CD4-positive, alpha-beta T cell treated with Interleukin-6 at 100 ng/mL for 8 hours (primary cell): ENCODE measurements at places on chromosomes 7 and 10.

DNA sequence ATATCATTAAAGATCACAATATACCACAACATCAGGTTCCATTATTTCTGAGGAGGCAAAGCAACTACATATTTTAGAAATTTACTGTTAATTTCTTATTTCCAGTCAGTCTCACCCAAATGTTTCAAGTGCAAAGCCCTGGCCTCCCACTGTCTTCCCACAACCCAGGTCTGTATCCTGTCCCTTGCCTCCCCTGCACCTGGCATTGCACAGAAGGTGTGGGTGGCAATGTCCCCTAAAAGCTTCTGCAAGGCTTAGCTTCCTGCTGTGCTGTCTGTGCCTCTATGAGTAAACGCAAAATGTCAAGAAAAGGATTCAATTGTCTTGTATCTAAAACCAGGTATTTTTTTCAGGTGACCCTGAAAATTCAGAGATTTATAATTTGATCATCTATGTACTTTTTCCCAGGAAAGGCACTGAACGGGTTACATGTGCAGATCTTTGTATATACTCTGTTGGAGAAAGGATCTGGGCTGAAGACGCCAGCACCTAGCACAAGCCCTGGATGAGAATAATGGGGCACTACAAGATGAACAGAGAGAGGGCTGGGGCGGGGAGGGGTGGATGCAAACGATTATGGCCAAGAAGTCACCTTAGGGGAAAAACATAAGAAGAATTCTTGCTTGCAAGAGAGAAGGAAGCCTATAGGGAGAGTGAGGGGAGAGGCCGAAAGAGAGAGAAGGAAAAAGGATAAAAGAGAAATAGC is 3.1 kb upstream of the ANTXRL start:
- DNase-seq = no peak

DNA sequence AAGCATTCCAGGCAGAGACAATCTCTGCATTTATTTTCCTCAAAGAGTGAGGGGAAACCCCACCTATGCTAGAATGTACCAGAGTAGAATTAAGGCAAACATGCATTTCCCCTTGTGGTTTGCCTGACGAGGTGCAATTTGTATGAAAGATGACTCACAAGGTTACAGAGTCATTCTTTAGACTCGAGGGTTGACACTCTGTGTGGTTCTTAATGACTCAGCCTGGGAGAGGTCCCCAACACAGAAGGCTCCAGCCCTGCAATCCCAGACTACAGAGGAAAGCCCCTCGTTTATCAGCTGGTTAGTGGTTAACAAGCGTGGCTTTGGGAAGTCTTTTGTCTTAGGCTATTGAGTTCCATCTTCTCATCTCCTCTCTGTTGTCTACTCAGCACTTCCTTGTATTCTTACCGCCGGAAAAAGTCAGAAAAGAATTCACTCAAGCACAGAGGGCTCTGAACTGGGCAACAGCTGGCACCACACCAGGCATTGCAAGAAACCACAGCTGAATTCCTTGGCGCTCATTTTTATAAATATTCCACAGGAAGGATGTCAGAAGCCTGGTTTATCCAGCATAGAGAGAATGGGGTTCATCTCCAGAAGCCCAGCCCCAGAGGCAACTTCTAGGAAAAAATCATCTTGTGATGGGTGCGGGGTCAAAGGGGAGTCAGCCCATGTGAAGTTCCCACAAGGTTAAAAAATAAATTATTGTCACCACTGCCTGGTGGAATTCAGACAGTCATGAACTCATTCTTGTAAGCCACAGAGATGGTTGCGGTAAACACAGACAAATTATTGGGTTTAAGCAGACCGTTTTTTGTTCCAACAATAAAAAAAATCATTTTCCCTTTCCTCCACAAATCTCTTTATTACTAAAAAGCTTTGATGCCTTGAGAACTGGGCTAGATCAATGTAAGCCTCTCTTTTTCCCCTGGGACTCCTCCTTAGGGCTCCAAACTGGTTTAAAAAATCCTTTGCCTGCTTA is 24.5 kb upstream of the SVIL start:
- DNase-seq = peak; percentile 74

DNA sequence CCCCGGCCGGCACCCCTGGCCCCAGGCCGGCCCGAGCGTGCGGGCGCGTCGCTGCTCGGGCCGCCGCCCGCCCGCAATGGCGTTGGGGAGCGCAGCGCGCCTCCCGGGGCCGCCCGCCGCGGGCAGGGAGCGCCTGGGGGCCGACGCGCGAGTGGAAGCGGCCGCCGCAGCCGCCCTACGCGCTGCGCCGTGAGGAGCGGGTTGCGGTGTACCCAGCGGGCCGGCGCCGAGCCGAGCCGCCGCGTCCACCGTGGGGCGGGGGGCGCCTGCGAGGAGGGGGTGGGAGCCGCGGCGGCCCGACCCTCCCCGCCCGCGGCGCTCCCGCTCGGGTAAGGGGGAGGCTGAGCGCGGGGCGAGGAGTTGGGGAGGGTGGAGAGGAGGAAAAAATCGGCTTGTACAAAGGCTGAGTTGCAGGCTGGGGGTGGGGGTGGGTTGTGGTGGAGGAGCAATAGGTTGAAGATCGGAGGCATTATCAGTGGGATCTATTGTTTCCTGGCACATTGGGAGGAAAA is 473 bp downstream of the PPP1R9A start:
- no peak for DNase-seq

- DNase-seq = no peak
These were observed 112.4 kb downstream of the CDK6 start for GRCh38 chr7:92723943-92724342.

GRCh38 chr7:135717693-135718092 is 10.3 kb downstream of the SLC13A4 start:
- no peak for DNase-seq

DNA sequence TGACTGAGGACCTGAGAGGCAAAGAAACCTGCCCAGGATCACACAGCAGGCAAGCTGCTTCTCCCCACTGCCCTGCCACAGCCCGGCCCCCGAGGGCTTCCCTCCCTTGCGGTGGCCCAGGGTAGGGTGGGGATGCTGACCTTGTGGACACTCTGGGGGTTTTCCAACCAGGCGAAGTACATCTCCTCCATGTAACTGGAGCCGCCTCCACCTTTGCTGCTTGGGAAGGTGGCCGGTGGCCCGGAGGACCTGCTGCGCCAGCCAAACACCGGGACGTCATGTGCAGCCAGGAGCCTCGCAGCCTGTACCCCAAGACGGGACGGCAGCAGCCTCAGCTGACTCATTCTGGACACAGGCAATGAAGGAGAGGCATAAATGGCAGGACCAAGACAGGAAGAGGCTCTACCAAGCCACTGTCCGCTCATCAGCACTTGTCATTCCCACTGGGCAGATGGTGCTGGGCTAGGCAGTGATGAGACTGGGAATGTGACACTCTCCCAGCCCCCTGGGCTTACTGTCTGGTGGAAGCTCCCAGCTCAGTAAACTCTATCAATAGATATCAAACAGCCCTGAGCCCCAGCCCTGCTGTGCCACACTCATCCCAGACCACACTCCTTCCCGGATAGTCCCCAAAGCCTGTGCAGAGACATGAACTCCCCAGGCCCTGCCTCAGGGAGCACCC is 3.7 kb downstream of the OGDHL start:
- DNase-seq = no peak

GRCh38 chr10:78072504-78072903 is 38.8 kb downstream of the RPS24 start:
- no peak for DNase-seq

GRCh38 chr7:142323706-142324105 is 65.8 kb upstream of the PRSS58 start:
- peak; percentile 38 for DNase-seq

DNA sequence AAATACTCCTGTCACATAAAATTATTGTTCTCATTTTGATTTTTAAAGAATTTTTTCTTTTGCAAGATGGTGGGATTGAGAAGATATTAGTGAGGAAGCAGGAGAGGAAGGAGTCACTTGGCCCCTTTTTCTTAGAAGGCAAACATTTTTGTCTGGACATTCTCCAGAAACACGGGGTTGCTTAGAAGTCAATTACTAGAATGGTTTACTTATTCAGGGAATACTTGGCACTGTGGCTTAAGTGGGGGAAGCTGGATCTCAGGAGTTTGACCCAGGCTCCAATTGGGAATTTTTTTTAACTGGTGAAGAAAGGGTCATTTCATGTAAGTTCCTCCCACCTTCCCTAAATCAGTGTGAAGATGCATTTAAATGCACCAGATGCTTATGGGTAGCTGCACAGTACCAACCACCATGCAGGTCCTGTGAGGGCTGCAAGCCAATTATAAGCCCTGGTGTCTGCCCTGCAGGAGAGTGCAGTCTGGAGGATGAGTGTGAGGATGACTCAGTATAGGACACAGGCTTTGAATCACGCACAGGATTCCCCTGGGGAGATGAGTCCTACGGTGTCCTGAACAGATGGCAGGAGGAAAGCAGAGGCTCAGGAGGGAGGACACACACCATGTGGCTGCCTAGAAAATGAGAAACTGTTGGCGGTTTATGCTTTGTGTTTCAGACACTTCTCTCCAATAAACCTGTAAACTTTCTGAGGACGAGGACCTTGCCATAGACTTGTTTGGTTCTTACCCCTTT is 299.1 kb downstream of the PLXNA4 start:
- DNase-seq = no peak

DNA sequence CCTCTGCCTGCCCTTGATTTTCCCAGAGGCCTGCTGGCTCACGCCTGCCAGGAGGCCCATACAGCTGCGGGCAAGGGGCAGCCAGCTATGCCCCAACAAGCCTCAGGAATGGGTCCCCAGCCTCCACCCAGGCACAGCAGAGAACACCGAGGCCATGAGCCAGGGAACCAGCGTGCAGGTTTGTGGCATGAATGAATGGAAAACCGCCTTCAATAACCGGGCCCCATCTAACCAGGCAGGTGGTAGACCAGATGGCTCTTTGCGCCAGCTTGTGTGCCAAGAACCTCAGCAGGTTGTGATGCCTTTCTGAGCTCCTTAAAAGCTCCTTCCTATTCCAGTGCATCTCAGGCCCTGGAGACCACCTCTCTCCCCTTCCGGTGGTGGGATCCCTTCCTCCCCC is 50.2 kb downstream of the ELFN1 start:
- DNase-seq = no peak

DNA sequence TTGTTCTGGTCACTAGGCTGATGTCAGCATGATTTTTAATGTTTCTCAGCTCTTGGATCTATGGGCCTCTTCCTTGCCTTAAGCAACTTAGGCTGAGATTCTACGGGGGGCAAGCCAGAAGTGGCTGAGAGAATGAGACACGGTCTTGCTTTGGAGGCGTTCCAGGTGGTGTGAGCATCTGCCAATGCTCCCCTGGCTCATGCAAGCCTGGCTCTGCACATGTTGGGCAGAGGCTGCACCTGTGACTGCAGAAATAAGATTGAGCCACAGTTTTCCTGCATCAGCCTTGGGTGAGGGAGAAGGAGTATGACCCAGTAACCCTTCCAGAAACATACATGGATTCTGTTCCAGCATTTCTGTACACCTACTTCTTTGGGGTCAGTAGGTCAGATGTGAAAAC is 41.9 kb downstream of the C10orf120 start:
- no peak for DNase-seq

DNA sequence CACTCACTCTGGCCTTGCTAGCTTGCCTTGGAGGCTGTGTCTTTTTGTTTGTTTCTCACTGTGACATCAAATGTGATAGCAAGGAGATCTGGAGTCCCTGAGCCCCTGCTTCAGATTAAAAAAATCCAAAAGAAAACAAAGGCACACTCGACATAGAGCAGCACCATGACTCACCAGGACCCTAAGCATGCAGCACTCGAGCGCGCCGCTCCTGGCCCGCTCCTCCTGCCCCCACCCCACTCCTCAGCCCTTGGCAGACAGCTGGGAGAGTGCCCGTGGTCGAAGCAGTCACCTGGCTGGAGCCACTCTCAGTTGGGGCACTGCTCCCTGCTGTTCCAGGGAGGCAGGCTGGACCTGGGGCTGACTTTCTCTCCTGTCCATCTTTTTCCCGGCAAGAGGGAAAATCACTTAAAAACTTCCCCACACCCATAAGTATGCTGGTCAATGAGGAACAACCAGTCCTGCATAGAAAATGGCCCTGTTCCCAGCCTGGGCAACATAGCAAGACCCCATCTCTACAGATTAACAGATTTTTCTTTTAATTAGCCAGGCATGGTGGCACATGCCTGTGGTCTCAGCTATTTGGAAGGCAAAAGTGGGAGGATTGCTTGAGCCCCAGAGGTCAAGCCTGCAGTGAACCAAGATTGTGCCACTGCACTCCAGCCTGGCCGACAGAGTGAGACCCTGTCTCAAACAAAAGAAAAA is 128.4 kb downstream of the PAXIP1 start:
- no peak for DNase-seq

DNA sequence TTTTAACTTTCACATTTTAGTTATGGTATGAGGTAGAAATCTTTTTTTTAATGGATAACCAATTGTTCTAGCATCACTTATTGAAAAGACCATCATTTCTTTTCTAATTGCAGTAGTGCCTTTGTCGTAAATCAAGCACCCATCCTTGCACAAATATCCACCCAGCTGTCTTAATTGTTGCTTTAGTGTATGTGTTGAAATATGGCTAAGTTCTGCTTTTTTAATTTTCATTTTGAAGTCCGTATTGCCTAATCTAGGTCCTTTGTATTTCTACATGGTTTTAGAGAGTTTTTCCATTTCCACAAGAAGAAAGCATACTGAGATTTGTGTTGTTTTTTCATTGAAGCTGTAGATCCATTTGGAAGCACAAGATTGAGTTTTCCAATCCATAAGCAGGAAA is 259.6 kb upstream of the SEMA3E start:
- DNase-seq = no peak

DNA sequence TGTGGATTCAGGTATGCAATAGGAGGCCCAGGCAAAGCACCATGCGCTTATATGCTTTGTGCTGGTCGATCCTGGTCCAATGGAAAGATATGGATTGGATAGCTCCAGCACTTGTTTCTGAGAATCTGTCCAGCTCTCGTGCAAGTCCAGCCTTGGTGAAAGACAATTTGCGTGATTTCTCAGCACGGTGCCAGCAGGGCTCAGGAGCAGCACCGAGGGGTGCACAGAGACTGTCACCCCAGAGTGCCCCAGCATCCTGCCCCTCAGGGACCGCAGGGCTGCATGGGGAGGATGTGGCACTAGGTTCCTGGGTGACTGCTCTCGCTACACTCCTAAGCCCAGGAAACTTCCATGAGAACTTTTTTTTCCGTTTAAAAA is 225.2 kb downstream of the WDR37 start:
- no peak for DNase-seq

GRCh38 chr7:105106473-105106872 is 92.5 kb downstream of the KMT2E start:
- no peak for DNase-seq

DNA sequence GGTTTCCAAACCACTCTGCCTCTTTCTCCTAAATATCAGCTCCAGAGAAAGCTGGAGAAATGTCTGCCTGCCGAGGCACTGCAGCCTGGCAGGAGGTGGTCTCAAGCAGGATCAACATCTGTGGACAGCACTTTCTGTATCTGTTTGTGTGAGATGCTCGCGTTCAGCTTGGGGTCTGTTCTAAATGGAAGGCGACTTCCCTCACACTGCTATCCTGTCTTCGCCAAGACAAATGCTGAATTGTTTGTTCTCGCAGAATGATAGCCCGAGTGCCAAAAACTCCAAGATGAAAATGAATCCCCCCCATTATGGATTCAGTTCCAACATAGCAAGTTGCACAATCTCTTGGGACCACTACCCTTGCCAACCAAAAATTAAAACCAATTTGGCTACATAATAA is 72.2 kb upstream of the PALS2 start:
- DNase-seq = no peak
